ENCODE measurements at places on chromosomes 13 and 19.

DNA sequence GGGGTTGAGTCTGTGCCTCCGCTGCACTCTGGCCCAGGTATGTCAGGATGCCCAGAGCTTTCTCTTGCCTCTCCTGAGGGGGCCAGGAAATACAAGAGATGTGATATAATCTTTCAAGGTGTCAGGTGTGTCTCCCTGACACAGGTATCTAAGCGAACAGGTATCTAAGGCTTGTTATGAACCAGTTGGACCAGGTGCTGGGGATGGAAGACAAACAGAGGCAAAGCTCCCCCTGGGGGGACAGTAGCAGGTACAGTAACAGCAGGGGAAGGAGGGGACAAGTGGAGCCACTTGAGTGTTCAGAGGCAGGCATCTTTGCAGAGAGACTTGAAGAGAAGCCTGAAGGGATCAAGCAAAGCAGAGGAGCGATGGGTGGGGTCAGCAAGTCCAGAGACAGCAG, 2.6 kb downstream of the LENG1 start:
- H3K36me3 ChIP-seq = peaks cover 38% of the 10 kb centered on the region
- no peak for DNase-seq
- no peaks in the 10 kb centered on the region for H3K27me3 ChIP-seq
- H3K4me1 ChIP-seq = peaks cover 10% of the 10 kb centered on the region

DNA sequence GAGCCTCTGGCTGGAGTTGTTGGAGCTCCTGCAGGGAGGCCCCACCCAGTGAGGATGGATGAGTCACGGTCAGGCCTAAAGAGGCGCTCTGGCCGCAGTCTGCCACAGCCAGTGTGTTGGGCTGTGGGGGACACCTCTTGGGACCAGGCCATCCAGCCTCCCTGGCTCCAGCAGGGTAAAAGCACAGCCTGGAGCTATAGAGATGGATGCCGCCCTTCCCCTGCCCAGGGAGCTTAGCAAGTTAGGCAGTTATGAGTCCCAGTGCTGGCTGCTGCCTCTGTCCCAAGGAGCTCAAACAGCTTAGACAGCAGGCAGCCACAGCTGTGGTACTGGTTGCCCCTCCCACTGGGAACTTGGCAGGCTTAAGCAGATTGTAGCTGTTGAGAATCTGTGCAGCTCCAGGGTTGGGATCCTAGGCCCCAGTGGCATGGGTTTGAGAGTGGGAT, 100.9 kb downstream of the NDFIP2 start:
- no peaks in the 10 kb centered on the region for H3K36me3 ChIP-seq
- H3K27ac ChIP-seq = no peak overlapping the region
- DNase-seq = no peak
- H3K4me1 ChIP-seq = no peaks in the 10 kb centered on the region

- H3K36me3 ChIP-seq = no peaks in the 10 kb centered on the region
- no peak overlapping the region for H3K27ac ChIP-seq
- H3K4me1 ChIP-seq = peaks cover 3% of the 10 kb centered on the region
- no peak overlapping the region for H3K4me3 ChIP-seq
Measured at GRCh38 chr13:110942248-110942981, 27.5 kb upstream of the ANKRD10 start.

DNA sequence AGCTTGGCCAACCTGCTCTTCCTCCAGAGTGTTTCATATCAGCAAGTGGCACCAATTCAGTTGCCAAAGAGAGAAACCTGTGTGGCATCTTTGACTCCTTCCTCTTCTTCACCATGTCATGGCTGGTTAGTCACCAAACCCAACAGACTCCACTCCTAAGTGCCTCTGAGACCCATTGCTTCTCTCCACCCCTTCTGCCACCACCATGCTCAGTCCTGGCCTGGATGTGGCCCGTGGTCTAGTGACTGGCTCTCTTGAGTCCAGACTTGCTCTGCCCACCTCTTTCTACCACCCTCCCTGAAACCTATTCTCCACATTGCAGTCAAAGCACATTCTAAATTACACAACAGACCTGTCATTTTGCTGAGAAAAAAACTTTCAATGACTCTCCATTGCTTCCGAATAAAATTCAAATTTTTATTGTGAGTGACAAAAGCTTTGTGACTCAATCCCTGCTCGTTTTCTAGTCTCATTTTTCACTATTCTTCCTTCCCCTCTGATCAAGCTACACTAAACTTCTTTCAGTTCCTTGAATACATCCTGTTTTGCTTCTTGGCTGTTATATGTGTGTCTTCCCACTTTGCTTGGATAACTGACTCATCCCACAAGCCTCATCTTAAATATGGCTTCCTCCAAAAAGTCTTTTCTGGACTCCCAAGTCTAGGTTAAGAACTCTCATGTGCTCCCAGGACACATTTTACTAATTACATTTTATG, 12.0 kb upstream of the TNFSF11 start:
- H3K27me3 ChIP-seq = no peaks in the 10 kb centered on the region
- no peak for DNase-seq

GRCh38 chr19:47756953-47757608, 11.7 kb downstream of the NOP53 start:
- H3K27ac ChIP-seq = no peak overlapping the region
- no peaks in the 10 kb centered on the region for H3K4me1 ChIP-seq
- no peak for DNase-seq
- no peak overlapping the region for H3K4me3 ChIP-seq
- no peaks in the 10 kb centered on the region for H3K27me3 ChIP-seq
- peaks cover 37% of the 10 kb centered on the region for H3K36me3 ChIP-seq

DNA sequence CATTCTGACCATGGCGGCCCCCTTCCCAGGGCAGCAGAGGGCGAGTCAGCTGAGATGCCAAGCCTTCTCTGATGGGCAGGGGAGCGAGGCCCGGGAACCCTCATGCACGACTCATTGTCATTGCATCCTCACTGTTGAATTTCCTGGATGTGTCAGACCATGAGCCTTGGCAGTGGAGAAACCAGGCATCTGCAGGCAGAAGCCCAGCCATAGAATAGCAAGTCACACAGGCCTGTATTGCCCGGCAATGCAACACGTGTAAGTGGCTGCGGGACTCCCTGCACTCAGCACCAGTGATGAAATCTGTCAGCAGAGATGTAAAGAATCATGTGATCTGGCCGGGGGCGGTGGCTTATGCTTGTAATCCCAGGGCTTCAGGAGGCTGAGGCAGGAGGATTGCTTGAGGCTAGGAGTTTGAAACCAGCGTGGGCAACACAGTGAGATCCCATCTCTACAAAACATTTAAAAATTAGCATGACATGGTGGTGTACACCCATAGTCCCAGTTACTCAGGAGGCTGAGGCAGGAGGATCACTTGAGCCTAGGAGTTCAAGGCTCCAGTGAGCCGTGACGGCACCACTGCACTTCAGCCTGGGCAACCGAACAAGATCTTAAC, 199.7 kb downstream of the KATNAL1 start:
- H3K4me3 ChIP-seq = no peak overlapping the region
- no peak overlapping the region for H3K27ac ChIP-seq
- no peaks in the 10 kb centered on the region for H3K36me3 ChIP-seq
- DNase-seq = no peak
- peaks cover 13% of the 10 kb centered on the region for H3K4me1 ChIP-seq
- no peaks in the 10 kb centered on the region for H3K27me3 ChIP-seq

DNA sequence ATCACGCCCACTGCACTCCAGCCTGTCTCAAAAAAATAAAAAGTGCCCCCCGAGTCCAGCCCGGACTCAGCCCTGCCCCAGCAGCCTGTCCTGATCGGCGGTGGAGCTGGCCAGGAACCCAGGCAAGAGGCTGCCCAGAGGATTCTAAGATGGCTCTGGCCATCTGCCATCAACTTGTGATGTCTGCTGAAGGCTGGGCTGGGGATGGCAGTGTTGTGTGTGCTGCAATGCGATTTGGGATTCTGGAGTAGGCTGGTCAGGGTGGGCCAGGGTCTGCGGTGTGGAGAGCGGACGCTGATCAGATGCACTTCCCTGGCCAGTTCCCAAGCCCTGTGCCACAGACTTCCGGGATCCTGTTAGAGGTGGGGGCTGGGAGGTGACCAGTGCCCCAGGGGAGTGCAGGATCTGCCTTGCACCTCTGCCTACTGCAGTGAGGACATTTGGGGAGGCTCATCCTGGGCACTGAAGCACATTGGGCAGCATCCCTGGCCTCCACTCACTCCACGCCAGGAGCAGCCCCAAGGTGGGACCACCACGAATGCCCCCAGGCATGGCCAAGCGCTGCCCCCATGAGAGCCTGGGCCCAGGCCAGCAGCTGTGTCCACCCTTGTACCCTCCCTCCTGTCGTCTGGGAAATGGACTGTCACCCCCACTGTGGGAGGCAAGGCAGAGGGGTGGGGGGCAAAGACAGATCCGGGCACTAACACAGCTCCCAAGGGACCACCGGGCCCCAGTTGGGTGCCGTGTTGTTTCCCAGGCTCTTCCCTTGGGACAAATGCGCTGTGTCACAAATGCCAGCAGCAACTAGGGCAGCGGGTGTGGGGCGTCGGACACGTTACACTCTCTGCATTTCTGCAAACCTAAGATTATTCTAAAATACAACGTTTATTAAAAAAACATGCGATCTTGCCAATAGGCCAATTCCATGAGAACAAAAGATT, 3.4 kb upstream of the TBXA2R start:
- H3K27me3 ChIP-seq = peaks cover 16% of the 10 kb centered on the region
- DNase-seq = no peak
- H3K4me3 ChIP-seq = no peak overlapping the region
- H3K4me1 ChIP-seq = peaks cover 13% of the 10 kb centered on the region
- no peak overlapping the region for H3K27ac ChIP-seq

DNA sequence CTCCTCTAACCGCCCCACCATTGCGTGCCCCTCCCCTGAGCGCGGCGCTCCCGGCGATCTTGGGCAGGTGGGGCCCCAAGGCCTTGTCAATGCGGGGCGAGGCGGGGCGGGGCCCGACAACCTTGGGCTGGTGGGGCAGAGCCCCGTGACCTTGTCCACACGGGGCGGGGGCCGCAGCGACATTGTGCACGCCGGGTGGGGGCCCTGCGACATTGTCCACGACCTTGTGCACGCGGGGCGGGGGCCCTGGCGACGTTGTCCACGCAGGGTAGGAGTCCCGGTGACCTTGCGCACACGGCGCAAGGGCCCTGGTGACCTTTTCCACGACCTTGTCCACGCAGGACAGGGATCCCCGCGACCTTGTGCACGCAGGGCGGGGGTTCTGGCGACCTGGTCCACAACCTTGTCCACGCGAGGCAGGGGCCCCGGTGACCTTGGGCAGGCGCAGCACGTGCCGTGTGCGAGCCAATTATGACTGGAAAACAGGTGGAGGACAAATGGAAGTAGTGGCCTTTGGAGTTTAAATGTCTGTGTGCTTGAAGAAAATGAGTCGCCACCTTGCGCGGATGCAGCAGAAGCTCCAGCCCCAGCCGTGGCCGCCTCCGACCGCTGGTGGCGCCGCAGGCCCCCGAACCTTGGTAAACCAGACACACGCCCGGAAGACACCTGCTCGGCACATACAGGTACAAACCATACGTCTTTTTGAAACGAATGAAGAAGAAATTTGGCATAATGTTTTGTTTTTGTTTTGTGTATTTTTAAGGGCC, 62.6 kb downstream of the LATS2 start:
- no peak overlapping the region for H3K27ac ChIP-seq
- no peak for DNase-seq
- H3K27me3 ChIP-seq = no peaks in the 10 kb centered on the region

- H3K36me3 ChIP-seq = no peaks in the 10 kb centered on the region
- peak overlapping the region; percentile 18 for H3K27ac ChIP-seq
- no peaks in the 10 kb centered on the region for H3K27me3 ChIP-seq
Measured at GRCh38 chr13:24243302-24243701, 66.1 kb upstream of the C1QTNF9 start.

GRCh38 chr13:35552172-35552844, 75.8 kb upstream of the MAB21L1 start:
- no peaks in the 10 kb centered on the region for H3K36me3 ChIP-seq
- no peaks in the 10 kb centered on the region for H3K4me1 ChIP-seq
- H3K27me3 ChIP-seq = no peaks in the 10 kb centered on the region
- no peak for DNase-seq
- H3K27ac ChIP-seq = no peak overlapping the region
- H3K4me3 ChIP-seq = no peak overlapping the region

DNA sequence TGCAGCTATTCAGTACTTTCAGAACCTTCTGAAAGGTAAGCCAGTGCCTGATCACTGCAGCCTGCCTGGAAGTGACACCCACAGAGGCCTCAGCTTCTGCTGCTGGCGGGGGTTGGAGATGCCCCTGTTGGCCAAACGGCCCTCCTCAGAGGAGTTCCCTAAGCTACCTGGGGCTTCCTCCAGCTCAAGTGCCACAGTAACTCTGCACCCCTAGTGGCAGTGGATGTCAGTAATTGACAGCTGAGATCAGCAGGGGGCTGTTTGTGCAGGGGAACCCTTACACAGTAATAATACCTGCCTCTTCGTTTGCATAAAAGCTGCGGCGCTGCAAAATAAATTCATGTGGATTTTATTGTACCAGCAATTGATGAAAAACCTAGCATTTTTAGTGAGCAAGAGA, 28.9 kb downstream of the TDRD12 start:
- no peaks in the 10 kb centered on the region for H3K27me3 ChIP-seq
- H3K4me3 ChIP-seq = no peak overlapping the region
- no peak overlapping the region for H3K27ac ChIP-seq

DNA sequence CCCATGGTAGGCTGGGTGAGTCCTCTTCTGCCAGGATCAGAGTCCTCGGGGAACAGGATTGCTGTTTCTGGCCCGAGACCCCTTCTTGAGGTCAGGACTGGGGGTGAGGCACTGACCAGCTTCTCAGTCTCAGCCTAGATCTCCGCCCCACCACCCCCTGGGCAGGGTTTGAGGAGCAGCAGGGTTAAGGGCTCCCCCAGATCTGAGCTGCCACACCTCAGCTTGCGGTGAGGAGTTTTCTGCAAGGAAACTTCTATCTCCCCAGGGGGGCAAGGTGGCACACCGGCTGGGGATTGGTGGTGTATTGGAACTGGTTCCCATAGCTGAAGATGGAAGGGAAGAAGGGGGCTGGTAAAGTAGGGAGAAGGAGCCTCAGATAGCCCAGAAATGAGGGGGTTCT, 19.5 kb downstream of the CHST8 start:
- DNase-seq = no peak
- no peaks in the 10 kb centered on the region for H3K36me3 ChIP-seq
- H3K4me1 ChIP-seq = peaks cover 6% of the 10 kb centered on the region
- no peak overlapping the region for H3K27ac ChIP-seq
- H3K4me3 ChIP-seq = no peak overlapping the region
- H3K27me3 ChIP-seq = peaks cover 7% of the 10 kb centered on the region

GRCh38 chr13:41971848-41972247, 10.9 kb upstream of the VWA8 start:
- H3K27ac ChIP-seq = no peak overlapping the region
- no peaks in the 10 kb centered on the region for H3K4me1 ChIP-seq
- DNase-seq = no peak
- H3K27me3 ChIP-seq = no peaks in the 10 kb centered on the region

Measured in cardiac muscle cell (in vitro differentiated cells and primary cell).